ENCODE measurements at places on chromosomes 4 and X. TPM values are rescaled to one million over a fixed set of nuclear protein-coding genes. Genes with fewer than 3 reads are reported as not detected.

SERTM2 gene
- 0.30 TPM for polyA plus RNA-seq

MYOZ2 gene
- 0.63 TPM for polyA plus RNA-seq

HPGDS gene
- polyA plus RNA-seq: 5.0 TPM

KLF8 gene
- polyA plus RNA-seq: 4.4 TPM

DACH2 gene
- 1.9 TPM for polyA plus RNA-seq

REELD1 gene
- polyA plus RNA-seq: 0.45 TPM

All from large intestine (tissue), 12 donors.